Calu3 (cell line): ENCODE measurements at places on chromosomes 4 and X. TPM values are rescaled to one million over a fixed set of nuclear protein-coding genes. Genes with fewer than 3 reads are reported as not detected.

- no peak for DNase-seq
Observed at GRCh38 chr4:5036239-5036638, 15.0 kb upstream of the STK32B start.

Gene GABRA4
- not detected in 2 replicates for total RNA-seq

GRCh38 chr4:120348521-120348920, 281.9 kb upstream of the MAD2L1 start:
- DNase-seq = no peak

GRCh38 chr4:109424093-109424841, 9.3 kb upstream of the SEC24B start:
- DNase-seq = no peak

DNA sequence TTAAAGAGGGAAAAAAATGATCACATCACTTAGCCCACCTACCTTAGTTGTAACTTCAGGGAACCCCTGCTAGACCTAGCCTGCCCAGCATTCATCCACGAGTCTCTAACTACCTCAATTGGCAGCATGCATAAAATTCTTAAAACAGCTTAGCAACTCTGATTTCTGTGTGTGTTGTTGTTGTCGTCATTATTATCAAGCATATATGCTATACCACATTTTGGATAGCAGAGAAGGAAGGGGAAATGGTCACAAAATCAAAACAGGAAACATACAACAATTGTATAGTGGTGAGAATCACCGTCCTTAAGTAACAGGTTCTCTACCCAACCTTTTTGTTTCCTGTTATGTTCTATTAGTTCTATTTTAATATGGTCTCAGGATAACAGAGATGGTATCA, 2.7 kb upstream of the ACOT9 start:
- DNase-seq = no peak

GRCh38 chrX:51759055-51759839, 16.0 kb downstream of the GSPT2 start:
- no peak for DNase-seq

GRCh38 chrX:55102754-55103153, 13.9 kb downstream of the PAGE2 start:
- no peak for DNase-seq

Gene ZDHHC15
- not detected in 2 replicates for total RNA-seq

GRCh38 chr4:40954088-40954668, 204.4 kb downstream of the NSUN7 start:
- no peak for DNase-seq

Gene GASK1B
- 1.4 and 2.3 TPM in 2 replicates for total RNA-seq

GRCh38 chr4:34176609-34177008, 2067.7 kb downstream of the ARAP2 start:
- no peak for DNase-seq

DNA sequence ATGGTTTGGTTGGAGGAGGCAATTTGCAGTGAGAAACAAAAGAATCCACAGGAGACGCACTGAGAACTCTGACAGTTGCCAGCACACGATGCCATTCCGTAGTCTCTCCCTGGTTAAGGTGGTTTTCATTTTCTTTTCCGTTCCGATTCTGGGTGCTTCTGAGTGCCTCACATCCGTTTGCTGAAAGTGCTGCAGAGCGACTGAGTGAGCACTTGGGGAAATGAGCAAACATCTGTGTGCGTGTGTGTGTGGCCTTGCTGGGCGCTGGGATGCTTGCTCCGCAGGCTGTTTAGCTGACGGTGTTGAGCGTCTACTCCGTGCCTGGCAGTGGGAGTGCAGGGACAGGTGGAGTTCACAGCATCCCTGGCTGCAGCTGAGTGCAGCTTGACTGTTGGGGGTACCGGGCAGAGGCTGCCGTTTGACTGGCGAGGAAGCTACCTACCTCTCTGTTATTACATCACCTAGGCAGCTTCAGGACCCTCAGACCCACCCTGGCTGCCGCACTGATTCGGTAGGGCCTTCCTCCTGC, 49.3 kb downstream of the SORCS2 start:
- DNase-seq = no peak
